ENCODE measurements at places on chromosomes 1 and 21.

DNA sequence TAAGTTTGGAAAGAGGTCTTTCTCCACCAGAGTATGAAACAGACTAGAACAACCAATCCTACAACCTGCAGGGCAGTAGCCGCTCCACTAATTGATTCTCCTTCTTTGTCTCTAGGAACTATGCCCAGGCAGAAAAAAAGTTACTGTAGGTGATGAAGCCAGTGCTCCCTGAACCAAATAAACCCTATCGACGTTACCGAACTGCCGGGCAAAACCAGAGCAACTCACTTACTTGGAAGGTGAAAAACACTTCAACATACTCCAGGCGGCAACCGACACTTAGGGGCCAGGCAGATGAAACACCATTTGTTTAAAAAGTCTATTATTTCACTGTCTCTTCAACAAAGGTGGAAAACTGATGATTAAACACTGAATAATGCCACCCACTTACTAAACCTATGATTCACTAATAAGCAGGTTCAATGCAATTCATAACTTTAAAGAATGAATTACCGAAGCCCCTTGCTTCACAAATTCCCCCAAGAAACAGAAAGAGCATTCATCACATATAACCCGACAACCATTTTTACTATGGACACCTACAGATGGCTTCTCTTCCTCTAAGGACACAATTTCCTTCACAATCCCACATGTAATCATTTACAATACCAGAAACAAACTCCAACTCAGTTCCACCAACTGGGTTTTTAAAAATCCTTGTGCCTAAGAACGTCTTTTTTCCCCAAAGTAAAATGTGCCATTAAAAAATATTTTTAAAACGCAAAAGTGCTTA, 1.6 kb downstream of the NRIP1 start:
- no peak for DNase-seq

DNA sequence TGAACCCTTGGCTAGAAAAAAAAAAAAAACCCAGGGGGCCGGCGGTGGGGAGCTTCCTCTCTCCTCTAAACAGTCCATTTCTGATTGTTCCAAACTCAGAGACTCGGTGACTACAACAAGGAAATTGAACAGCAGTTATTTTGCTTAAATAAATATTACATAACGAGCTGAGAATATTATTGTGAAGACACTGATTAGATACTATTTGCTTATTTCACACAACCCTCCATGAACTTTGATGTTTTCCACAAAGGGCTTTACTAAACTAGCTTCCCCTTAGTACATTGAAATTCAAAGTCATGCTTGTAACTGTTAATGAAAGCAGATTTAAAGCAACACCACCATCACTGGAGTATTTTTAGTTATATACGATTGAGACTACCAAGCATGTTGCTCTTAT, at the start of gene CFHR5:
CFHR5 (plus strand) TSS at position 279 of the 400 bp plus-strand sequence; CDS start at position 388, 109 bp downstream.
- no peak for DNase-seq

- no peak for DNase-seq
These were observed 5.7 kb downstream of the GPR88 start for GRCh38 chr1:100543640-100544039.

DNA sequence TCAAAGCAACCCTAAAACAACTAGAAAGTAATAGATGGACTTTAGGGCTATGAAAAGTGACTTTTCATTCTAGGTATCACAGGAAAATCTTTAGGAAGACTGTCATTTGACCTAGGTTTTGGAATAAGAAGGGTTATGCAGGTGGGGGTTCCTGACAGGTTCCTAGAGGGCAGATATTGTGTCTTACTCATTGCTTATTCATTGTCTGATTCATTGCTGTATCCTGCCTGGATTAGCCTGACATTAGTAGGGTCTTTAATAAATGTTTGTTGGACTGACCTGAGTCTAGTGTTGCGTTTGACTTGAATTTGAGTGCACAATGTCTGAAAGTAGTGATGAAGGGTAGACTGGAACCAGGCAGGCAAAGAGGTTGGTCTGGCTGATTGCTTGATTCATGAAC, 6.0 kb downstream of the FNBP1L start:
- DNase-seq, result no peak

DNA sequence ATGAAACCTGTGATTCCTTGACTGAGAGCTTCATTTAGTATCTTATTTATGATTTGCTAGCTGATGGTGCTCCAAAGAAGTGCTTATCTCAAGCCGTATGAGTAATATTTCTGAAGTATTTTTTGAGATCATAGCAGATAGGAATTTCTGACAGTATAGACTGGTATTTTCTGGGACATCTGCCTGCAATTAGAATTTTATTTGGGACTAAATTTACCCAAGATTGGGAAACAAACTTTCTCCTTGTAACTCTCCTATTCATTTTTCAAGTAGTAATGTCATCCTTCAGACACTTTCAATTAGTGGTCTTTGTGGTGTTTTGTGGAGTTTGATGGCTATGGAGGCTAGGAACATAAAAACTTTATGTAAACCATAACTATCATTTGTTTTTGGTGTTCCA, 597.2 kb upstream of the ZP4 start:
- no peak for DNase-seq

DNA sequence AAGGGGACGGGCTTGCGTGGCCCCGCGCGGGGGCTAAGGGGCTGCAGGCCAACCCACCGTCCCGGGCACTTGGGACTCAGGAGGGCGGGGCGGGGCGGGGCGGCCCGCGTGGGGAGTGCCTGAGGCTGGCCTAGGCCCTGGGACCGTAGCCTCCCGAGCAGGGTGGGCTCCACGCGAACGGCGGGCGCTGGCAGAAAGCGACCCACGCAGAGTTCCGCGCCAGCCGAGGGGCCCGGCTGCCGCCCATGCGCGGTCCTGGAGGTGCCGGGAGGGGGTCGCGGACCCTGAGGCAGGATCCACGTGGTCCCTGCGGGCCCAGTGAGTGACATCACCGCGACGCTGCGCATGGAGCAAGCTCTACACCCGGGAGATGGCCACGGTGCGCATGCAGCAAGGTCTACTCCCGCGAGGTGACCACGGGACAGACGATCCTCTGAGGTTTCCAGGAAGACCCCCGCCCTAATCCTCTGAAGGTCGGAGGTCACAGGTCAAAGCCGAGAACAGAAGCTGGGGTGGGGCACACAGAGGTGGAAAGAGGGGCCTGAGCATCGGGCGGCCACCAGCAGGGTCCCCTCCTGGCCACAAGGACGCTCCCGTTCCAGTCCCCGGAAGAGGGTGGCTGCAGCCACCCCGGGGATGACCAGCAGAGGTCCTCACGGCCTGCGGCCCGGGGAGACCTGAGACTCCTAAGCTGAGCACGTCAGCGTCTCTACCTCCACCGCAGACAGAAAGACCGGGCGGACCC, 13.5 kb upstream of the SLC19A1 start:
- no peak for DNase-seq

GRCh38 chr1:111906111-111906510, 83.4 kb downstream of the KCND3 start:
- no peak for DNase-seq

GRCh38 chr21:17900281-17900989, 81.3 kb upstream of the C21orf91 start:
- no peak for DNase-seq

- no peak for DNase-seq
These were observed 30.3 kb upstream of the TACSTD2 start for GRCh38 chr1:58607391-58607790.

DNA sequence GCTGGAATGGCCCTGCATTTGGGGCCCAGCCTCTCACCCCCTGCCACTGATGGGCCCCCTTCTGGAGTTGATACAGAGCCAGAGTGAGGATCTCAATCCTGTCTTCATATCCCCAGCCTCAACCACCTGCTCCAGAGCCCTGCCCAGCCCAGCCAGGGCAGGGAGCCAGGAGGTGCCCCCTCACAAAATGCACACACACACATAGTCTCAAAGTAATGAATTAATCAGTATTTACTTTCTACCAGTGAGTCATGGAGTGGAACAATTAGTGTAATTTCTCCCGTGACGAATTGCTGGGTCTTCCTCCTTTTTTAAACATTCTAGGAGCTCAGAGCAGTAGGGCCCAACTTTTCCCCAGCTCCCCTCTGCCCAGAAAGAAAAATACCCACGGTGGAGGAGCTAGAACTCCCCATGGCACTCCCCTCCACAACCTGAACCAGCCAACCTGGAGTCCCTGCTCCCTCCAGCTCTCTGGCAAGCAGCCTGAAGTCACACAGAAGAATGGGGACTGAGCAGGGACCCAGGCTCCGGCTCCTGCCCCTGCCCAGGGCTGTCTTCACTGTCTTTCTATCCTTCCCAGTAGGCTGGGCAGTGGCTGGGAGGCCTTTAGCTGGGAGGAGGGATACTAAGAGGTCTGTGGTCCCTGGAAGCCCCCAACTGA, 29.3 kb downstream of the SDC3 start:
- no peak for DNase-seq

DNA sequence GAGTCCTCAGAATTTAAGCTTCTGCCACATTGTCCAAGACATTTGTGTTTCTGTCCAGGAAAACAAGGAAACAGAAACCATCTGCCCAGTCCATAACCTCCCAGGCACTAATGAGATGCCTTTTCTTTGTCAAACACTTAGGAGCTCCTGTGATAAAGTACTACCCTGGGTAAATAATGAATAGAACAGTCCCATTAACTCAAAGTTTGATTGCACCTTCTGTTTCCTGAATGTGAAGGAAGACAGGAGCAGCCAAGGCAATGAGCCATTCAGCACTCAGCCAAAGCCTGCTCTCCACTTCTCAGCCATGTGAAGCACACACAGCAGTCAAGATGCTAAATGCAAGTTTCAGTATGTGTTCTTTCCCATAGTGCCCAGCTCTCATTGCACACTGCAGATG, 199.8 kb downstream of the SEC16B start:
- DNase-seq, result no peak

GRCh38 chr1:246532519-246532918, 25.4 kb upstream of the SMYD3 start:
- no peak for DNase-seq

DNA sequence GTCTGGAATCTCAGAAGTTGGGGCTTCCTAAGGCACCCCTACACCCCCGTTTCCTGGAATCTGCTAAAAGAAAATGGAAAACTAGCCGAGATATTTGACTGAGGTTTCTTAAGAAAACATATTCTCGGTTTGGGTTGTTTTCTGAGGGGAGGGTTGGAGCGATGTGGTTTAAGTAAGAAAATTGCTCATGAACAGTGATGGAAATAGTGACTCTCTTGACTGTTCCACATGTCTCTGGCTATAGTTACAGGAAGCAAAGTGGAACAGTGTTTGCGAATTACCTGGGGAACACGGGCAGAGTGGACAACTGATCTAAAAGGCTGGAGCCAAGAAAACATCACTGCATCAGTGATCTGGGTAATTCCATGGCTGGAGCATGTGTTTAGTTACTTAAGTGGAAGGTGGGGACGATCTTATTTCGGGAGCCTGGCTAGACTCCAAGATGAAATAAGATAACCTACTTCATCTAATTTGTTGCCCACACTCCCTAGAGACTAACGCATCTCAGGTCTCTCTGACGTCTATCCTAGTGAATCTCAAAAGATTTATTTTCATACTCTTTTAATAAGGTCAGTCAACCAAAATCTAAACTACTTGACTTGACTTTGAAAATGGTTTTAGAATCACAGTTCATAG, 92.4 kb downstream of the KCNJ15 start:
- no peak for DNase-seq

- DNase-seq, result no peak
These were observed 40.2 kb downstream of the MX1 start for GRCh38 chr21:41466024-41466820.

DNA sequence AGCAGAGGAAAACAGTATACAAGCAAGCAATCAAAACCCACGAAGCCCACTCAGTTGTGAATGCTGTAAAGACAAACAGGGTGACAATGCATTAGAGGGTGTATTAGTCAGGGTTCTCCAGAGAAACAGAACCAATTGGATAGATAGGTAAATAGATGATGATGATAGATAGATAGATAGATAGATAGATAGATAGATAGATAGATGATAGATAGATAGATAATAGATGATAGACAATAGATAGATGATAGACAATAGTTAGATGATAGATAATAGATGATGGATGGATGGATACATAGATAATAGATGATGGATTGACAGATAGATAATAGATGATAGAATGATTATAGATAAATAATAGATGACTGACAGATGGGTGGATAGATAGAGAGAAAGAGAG, 48.3 kb downstream of the LRRC38 start:
- no peak for DNase-seq

- DNase-seq, result no peak
These were observed 33.3 kb downstream of the HSPG2 start for GRCh38 chr1:21903638-21904453.

DNA sequence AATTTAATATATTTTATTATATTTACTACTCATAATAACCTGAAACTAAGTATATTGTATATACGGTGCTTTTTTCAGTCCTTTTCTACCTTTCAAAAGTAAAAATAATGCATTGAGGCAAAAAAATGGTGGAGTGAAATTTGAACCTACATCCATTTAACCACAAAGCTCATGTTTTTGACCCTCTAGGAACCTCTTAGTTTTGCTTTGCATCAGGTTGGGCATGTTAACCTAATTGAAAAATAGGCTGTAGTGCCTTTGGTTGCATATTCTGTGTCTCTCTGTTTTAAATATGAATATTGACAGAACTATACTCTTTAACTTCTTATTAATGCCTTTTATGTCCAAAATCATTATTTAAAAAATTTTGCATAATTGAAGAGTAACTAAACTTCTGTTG, 3.8 kb downstream of the SGIP1 start:
- DNase-seq, result no peak

DNA sequence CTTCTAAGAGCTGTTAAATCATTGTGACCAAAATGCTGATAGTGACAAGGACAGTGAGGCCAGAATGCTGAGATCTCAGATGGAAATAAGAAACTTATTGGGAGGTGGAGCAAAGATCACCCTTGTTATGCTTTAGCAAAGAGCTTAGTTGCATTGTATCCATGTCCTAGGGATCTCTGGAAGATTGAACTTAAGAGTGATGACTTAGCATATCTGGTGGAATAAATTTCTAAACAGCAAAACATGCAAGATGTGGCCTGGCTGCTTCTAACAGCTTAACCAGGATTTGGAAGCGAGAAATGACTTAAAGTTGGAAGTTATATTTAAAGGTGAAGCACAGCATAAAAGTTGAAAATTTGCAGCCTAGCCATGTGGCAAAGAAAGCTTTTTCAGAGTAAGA, 7.7 kb downstream of the NTMT2 start:
- no peak for DNase-seq

- DNase-seq, result no peak
These were observed 391 bp upstream of the KIAA1614 start for GRCh38 chr1:180912211-180912800.

GRCh38 chr1:106178791-106179190, 877.7 kb upstream of the PRMT6 start:
- DNase-seq, result no peak

GRCh38 chr1:25564777-25565574, 21.6 kb downstream of the LDLRAP1 start:
- no peak for DNase-seq

DNA sequence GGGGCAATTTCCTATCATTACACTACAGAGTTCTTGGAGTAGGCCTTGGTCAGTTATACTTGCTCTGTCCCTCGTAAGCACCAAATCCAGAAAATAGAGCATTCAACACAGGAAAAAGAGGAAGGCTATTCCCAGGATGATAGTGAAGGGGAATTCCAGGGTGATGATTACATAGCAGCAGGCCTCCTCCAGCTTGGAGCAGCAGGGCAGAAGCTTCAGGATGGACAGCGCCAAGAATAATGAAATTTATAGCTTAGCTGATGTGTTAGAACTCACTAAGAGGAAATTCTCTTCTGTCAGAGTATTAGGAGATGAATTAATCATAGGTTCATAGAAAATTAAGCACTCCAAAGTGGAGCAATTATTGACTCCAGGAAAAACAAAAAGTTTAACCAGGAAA, 10.8 kb upstream of the SMAP2 start:
- no peak for DNase-seq

Data from stimulated activated CD4-positive, alpha-beta T cell treated with anti-CD3 and anti-CD28 coated beads, TNF-alpha, amount 100 ng/mL, for 1 hour (primary cell).